ENCODE measurements at places on chromosomes 13 and 19. TPM values are rescaled to one million over a fixed set of nuclear protein-coding genes. Genes with fewer than 3 reads are reported as not detected.

NLRP7 gene
- not detected for total RNA-seq

FOSB gene
- 2.5 TPM for total RNA-seq

ZNF581 gene
- 21.7 TPM for total RNA-seq

LTBP4 gene
- 68.1 TPM for total RNA-seq

OR10H1 gene
- total RNA-seq, result not detected

SELENOV gene
- not detected for total RNA-seq

GGN gene
- total RNA-seq, result not detected

LGALS7 gene
- 684 TPM for total RNA-seq

DNASE2 gene
- total RNA-seq, result 22.5 TPM

PSG3 gene
- not detected for total RNA-seq
